ENCODE measurements at places on chromosomes 4 and X.

DNA sequence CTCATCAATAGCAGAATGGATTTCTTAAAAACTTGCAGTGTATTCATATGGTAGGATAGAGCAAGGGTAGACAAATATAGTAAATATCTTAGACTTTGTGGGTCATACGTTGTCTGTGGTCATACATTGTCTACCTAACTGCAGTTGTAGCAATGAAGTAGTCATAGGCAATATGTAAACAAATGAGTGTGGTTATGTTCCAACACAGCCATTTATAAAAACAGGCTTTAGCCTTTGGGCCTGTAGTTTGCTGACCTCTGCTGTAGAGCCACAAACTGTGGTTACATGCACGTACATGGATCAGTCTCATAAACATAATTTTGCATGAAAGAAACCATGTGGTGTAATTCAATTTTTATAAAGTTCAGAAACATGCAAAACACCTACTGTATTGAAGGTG lies 98.9 kb downstream of the LARP1B start:
- DNase-seq: no peak

- DNase-seq: no peak
Observed at GRCh38 chr4:175407926-175408325, 404.1 kb downstream of the GPM6A start.

- DNase-seq: no peak
Observed at GRCh38 chrX:2767631-2768455, 16.0 kb downstream of the XG start.

- no peak for DNase-seq
Observed at GRCh38 chr4:120874792-120875774, 47.4 kb downstream of the PRDM5 start.

DNA sequence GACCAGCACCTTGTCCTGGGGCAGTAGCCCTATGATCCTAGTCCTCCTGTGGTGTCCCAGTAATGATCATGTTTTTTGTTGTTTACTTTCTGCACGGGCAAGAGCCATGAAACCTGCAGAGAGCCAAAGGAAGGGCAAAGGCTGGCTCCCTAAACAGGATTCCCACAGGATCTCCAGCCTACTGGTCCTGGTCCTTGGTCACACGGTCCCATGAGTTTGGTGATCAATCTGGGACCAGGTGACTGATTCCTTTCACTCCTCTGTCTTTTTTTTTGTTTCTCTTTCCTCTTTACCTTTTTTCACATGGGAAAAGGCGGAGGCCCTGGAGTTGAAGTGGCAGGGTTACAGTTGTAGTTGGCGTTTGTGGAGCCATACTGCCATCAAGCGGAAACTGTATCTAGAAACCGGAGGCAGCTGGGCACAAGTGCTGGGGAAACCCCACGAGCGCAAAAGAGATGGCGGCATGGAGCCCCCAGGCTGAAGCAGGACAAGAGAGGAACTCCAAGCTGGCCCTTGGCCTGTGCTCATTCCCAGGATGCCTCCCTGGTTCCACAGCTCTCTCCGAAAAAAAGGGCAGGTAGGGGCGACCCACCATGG lies 34.6 kb downstream of the NBDY start:
- no peak for DNase-seq

Data from stimulated activated naive CD4-positive, alpha-beta T cell treated with Interleukin-2 at 50 U/mL for 16 hours (primary cell).